ENCODE measurements at places on chromosomes 3 and 15.

- no peak for DNase-seq
Observed at GRCh38 chr3:42505128-42505848, 2.8 kb downstream of the VIPR1 start.

GRCh38 chr15:69830876-69831275 lies 266.8 kb downstream of the TLE3 start:
- DNase-seq, result no peak

- DNase-seq, result no peak
Observed at GRCh38 chr3:26962492-26963360, 340.2 kb downstream of the LRRC3B start.

DNA sequence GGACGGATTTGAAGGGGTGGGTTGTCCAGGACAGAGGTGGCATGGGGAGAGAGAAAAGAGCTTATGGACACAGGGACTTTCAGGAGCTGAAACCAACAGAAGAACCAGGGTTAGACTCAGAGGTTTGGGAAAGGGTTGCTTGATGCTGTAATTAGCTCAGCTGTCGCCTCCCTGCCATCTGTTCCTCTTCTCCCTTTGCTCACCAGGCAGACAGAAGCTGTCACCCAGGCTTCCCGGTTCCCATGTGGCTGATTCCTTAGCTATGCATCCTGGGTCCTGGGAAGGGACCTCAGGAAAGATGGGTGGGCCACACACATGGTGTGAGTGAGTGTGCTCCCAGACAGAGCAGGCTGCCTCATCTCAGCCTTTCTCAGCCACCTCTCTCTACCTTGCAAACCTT lies 14.1 kb downstream of the PTPN23 start:
- DNase-seq, result peak; percentile 58

DNA sequence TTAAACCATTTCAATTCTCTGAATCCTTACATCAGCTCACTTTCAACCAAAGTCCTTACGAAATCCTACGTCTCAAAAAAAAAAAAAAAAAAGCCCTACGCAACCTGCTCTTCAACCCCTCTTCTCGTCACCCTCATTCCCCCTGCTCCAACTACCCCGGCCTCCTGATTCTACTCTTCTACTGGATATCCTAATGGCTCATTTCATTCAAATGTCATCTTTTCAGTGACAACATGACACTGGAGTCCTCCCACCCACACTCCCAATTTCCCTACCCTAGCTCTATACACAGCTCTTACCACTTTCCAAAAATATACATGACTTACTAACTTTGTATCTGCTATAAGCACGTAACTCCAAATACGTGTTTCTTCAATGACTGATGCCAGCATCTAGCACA lies 11.5 kb downstream of the UBP1 start:
- no peak for DNase-seq

GRCh38 chr3:67361770-67362169 lies 292.6 kb downstream of the SUCLG2 start:
- DNase-seq, result no peak

DNA sequence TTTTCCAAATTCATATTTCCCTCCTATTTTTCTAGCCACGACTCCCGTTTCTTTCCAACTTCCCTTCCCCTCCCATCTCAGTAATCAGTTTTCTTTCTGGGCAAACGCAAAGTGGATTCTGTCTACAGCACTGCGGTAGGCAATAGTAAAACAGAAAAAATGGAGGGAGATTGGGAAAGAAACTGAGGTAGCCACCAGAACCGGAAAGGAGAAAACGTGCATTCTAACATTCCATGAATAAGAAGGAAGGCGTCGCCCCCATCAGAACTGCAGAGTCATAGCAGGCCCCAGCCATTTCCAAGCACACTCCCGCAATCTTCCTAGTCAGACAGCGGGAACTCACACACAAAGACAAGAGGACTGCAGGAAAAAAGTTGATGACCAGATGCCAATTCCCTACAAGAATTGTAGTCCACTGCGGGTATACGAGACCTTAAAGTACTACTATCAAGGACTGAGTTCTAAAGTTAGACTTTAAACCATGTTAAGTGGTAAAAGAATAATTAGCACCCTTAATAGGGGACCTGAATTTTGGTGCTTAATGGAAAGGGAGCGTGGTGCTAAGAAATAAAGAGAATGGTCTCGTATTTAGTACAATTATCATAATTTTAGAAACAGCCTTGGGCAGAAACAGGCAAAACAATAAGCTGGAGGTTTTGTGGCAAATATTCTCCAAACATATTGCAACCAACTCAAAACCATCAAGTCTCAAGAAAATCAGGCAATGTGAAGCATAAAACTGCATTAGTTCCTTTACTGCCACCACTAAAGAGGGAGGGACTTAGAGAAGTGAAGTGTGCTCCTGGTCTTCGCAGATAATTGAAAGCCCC lies 1.4 kb downstream of the PFN2 start:
- DNase-seq, result peak; percentile 46

GRCh38 chr3:143170074-143170473 lies 50.5 kb downstream of the CHST2 start:
- no peak for DNase-seq

DNA sequence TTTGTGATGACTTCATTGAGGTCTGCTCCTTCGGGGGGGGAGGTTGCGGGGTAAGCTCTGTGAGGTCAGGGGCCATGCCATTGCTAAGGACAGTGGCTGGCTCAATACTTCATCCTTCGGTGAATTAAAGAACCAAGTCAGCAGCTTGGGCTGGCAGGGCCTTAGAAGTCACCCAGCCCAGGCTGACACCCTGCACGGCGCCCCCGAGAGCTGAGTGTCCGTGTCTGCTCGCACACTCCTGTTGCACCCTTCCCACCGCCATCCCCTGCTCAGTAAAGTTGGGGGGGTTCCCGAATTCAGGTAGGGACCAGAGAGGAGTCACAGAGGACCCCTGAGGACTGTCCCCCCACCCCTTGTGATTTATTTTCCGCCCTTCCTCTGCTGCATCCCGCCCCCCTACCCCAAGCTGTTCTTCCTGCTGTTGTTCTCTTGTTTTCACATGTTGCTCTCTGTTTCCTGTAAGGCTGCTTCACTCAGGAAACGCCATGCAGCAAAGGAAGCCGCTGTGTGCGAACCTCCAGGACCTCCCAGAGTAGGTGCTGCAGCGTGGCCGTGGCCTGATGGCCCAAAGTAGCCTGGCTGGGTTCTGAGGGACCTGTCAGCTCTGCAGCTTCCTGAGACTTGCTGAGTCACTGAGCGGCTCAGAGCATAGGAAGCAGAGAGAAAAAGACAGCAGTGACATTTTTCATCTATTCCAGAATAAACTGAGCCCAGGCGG lies 14.4 kb downstream of the EFCC1 start:
- DNase-seq, result no peak

- no peak for DNase-seq
Observed at GRCh38 chr3:67018105-67018788, 20.1 kb downstream of the KBTBD8 start.

DNA sequence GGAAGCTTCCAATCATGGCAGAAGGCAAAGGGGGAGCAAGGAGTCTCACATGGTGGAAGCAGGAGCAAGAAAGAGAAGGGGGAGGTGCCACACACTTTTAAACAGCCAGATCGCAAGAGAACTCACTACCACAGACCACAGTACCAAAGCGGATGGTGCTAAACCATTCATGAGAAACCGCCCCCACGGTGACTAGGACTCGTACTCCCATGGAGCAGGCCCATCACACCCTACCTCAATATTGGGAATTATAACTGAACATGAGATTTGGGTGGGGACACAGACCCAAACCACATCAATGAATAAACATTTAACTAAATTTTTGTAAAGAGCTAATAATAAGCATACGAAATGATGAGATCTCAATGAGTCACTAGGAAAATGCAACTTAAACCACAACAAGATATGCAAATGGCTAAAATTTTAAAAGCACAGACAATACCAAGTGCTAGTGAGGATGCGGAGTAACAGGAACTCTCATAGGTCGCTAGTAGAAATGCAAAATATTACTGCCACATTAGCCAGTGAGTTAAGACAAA lies 10.0 kb downstream of the MRPS25 start:
- no peak for DNase-seq

DNA sequence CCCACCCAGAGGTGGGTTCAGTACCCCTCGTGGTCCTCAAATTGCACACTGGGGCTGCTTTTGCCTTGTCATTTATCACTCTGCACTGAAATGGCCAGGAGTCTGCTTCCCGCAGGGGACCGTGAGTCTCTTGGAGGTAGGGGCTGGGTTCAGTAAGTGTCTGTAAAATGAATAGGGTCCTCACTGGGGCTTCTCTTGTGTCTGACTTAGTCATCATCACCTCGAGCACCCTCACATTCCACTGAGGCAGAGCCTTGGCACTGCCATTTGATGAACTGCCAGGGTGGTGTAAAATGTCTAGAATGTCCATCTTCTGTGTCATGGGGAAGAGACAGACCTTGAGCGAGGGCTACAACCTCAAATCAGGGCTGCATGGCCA lies 61.0 kb upstream of the RYK start:
- DNase-seq, result no peak

GRCh38 chr3:73580343-73580742 lies 44.4 kb downstream of the PDZRN3 start:
- no peak for DNase-seq

- DNase-seq, result no peak
Observed at GRCh38 chr3:55483196-55484095, 3.7 kb downstream of the WNT5A start.

DNA sequence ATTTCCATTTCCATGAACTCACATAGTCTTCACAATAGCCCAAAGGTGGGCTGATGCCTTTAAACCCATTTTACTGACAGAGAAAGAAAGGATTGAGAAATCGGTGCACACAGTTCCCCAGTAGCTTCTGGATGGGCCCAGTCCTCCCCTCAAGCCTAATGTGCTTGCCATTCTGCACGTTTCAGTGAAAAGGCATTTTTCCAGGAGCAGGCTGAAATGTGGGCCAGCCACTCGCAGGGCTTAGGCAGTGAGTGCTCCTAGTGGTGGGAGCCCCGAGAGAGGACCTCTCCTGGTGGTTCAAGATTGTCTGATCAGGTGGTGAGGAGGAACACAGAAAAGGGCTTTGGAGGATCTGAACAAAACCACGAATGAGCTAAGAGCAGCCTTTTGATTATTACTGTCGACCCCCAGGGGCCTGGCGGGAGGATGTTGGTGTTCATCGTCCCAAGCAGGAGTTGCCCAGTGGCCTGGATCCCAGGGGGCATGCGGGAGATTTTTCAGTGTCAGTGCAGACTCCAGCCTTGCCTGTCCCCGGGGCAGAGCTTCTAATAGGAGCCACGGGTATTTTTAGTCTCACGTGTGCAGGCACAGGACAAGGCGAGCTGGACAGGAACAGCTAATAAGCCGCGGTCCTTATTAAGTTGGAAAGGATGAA lies 8.7 kb upstream of the KY start:
- DNase-seq, result no peak

DNA sequence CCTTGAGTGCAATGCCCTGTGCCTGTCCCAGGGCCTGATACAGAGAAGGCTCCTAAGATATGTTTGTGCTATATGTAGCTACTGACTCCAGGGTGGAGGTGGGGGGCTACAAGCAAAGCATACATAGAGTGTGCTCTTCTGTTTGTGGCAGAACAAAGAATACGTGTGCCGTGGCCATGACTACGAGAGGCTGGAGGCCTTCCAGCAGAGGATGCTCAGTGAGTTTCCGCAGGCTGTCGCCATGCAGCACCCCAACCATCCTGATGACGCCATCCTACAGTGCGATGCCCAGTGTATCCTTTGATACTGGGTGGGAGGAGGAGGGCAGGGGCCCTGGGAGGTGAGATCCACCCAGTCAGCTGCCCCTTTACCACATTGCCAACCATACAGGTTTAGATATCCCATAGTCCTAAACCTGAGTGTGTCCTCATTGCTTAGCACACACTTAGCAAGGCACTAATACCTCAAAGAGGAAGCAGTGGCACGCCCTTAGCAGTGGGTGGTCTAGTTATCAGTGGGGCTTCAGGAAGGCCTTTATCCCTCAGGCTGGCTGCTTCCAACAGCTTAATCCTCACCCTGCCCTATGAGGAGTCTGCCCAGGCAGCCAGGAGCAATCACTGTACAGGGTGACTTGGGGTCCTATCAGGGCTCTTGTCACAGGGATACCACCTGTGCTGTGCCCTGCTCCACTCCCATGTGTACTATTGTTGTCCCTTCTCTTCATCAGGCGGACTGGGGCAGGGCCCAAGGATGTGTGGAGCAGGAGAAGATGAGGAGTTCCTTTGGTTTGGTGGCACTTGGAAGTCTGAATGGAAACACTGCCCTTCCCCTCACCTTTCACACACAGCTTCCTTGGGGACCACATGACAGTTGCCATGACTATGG lies 30.1 kb upstream of the MANF start:
- DNase-seq, result no peak

- DNase-seq, result no peak
Observed at GRCh38 chr15:48423896-48424475, 92.8 kb downstream of the DUT start.

DNA sequence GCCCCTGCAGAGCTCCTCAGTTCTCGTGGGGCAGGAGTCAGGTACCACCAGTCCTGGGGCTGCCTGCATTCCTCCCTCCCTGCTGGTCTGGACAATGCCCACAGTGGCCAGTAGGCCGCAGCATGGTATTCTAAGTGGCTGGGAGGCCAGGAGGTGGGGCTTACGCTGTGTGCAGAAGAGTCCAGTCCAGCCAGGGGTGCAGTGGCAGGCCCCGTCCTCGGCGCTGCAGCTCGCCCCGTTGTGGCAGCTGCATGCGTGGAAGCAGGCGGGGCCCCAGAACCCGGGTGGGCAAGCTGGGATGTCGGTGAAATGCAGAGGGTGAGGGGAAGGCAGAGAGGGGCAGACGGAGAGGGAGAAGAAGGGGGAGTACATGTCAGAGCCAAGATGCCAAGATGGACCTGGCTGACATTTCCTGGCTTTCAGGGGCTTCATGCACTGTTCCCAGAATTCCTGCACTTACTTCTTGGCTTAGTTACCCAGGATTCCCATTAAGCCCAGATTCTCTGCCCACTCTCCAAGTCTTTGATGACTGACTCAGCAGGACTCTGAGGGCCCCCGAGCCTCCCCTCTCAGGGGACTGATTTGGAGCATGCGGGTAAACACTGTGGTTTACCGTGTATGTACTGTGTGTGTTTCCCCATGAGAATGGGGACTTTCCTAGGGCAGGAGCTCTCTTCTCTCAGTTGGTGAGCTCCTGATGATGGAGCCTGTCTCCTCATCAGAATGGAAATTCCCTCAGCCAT lies 47.5 kb downstream of the RAB11A start:
- DNase-seq, result peak; percentile 91

DNA sequence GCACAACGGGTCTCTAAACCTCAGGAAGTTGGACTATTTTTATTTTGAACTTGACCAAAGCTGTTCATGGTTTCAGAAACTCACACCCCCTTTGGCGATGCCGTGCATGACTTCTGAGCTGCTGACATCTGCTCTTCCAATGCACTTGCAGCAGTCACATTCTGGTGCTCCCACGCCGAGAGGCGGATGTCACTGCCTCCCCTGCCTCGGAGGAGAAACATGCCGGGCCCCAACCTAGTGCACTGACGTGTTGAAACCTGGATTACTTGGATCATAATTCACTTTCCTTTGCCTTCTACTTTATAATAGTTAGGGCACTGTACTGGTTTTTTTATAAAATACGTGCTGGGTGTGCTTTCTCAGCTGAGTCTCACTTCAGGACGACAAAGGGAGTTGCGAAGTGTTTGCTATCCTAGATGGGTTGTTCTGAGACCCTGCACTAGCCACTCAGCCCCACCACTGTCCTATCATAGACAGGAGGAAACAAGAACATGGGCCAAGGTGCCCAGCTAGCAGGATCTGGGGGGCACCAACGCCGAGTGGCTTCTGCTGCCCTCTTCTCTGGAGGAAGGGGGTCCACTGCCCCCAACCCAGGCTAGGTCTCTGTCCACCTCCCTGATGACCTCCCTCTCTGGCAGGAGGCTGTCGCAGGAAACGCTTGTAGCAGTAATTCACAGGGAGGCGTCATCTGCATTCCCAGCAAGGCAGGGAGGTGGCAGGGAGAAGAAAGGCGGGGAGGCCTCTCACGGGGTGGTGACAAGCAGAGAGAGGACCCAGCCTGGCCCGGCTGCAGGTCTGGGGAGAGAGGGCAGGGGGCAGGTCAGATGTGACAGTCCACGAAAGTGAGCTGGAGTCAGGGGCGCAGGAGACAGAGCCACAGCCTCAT lies 158.8 kb upstream of the IQSEC1 start:
- peak; percentile 13 for DNase-seq
